ENCODE measurements at places on chromosomes 6 and 20.

- DNase-seq = no peak
These were observed 160.5 kb downstream of the TTLL2 start for GRCh38 chr6:167485186-167485978.

DNA sequence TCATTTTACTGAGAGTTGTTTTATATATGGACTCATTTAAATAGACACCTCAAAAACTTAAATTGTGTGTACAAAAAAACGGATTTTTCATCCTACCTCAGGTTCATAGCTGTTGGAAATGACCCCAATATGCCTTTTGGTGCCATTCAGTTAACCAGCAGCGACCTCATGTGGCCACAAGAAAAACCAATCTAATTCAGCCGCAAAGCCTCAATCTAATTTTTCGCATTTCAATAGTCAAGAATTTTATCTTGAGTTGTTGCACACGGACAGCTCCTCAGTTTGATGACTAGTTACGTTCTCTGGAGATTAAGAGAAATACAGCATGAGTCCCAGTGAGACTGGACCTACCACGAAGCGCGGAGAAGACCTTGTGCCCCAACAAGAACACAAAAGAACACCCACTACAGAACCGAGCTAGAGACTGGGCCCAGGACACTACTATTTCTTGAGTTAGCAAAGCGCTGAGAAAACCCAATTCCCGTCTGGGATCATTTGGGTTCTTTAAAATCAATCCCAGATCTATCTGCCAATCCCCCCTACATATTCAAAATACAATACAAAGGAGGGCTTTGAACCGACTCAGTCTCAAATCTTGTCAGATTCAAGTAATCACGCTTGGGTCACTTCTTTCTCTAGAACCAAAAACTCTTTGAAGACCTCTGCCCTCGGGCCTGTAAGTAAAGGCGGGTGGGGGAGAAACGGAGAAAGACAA, 1.1 kb downstream of the TCP11 start:
- DNase-seq = no peak

GRCh38 chr20:62929051-62929538, 2.8 kb upstream of the DIDO1 start:
- DNase-seq = no peak

DNA sequence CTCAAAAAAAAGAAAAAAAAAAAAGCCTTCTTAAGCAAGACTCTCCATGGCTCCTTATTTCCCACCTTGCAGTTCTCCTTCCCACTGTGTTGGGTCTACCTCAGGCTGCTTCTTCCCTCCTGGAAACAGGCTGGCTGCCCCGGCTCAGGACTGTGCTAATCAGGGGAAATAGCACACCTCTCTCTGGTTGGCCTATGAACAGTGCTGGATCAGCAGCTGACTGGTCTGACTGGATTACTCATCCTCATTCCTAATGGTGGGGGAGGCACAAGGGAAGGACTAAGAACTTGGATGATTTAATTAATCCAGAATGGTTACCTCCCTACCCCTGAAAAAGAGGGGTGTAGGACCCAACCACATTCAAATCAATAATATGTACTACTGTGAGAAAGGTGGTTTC, 3.9 kb upstream of the SRSF3 start:
- DNase-seq = no peak

DNA sequence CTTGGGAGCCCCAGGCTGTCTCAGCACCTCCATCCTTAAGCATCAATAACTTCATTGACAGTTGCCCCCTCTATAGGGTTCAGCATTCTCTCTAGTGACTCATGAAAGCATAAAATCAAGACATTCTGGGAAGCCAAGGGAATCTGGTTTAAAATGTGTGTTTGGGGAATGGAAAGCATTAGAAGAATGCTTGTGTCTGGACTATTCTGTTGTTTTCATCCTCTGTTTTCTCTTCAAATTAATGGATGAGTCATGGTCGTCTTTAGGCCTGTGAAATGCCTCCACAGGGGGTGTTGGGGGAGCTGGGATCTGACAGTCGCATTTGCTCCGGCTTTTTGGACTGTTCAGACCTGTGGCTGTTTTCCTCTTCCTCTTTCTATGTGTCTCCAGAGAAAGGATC, 279.7 kb downstream of the CDC5L start:
- DNase-seq = no peak

DNA sequence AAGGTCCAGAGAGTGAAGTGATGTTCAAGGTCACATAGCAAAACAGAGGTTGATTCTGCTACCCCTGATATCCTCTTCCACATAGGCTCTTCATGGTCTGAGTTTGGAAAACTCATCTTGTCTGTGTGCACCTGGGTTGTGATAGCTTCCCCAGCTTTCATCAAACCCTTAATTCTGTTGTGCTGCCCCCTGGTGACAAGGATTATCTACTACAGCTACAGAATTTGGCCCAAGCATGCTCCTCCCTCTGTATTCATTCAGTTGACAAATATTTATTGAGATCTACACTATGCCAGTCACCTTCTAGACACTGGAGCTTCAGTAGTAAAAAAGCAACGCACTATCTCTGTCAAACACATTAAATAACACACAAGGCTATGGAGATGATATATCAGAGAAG, 50.4 kb downstream of the SMPDL3A start:
- peak; percentile 55 for DNase-seq

GRCh38 chr20:51750037-51750769, 18.0 kb downstream of the ATP9A start:
- DNase-seq = peak; percentile 98

DNA sequence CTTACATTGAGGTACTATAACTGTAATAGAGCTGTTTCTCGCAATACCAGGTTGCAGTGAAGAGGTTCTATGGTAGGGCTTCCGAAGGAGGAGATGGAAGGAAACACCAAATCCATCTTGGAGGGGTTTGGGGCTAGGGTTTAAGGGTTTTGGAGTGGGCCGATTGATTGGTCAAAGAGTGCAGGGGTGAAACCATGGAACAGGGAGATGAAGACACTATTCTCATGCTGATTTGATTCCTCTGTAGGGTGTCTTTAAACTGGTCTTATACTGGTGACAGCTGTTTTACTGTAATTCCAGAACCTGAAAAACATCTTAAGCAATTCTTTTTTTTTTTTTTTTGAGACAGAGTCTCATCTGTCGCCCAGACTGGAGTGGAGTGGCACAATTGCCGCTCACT, 7.8 kb downstream of the SMIM13 start:
- DNase-seq = no peak

DNA sequence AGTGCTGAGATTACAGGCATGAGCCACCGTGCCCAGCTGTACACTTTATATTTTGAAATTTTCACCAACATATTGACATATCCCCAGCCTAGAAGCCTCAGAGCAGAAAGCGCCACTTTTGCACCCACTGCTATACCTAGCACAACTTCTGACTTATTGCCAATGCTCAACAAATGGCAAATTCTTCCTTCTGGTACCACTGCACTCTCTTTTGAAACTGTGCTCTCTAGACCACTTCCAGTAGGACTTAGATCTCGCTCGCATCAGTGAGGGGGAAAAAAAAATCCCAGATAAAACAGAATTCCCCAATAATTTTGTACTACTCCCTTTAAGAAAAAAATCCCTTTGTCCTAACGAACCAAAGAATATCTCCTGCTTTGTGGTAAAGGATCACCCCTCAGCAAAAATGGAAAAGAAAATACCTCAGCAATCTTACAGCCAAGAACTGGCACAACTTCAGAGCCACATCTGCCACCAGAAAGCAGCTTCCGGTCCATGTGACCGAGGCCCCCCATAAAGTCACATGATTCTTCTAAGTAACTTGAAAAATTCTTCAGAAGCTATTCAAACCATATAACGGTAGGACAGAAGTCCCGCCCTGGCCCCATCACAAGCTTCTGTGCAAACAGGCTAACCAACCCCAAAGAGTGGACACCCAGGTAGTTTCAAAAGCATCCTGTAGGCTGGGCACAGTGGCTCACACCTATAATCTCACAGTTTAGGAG, 18.5 kb upstream of the IL17F start:
- DNase-seq = no peak

- no peak for DNase-seq
These were observed 263.1 kb downstream of the LRFN2 start for GRCh38 chr6:40323881-40324634.

- no peak for DNase-seq
These were observed 37.8 kb downstream of the EIF2S2 start for GRCh38 chr20:34074101-34074760.

DNA sequence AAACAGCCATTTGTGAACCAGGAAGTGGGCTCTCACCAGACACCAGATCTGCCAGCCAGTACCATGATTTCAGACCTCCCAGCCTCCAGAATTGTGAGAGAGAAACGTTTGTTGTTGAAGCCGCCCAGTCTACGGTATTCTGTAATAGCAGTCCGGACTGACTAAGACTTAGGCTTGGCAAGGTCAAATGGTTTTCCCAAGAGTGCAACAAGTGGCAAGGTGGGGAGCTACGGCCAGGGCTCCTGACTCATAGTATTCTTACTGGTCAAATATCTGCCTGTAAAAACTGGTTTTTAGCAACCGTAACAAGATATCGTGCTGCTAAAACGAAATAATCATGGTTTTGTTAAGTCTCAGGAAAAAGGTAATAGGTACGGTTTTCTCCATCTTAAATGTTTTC, 37.8 kb downstream of the MCUR1 start:
- DNase-seq = no peak

DNA sequence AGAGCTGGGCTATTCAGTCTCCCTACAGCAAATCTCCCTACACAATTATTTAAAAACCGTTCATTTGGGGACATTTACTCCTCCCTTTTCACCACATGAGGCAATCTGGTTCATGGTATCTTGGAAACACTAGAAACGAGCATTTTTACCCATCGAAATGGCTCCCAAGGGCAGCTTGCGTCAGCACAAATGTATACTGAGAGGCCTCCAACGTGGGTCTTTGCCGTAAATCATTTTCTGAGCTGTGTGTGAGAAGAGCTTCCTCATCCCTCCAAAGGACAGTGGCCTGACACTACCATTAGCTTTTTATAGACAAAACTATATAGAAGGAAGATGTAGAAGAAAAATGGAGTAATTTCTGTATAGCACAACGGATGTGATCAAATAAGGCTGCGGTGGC, 30.0 kb upstream of the PXDC1 start:
- no peak for DNase-seq

DNA sequence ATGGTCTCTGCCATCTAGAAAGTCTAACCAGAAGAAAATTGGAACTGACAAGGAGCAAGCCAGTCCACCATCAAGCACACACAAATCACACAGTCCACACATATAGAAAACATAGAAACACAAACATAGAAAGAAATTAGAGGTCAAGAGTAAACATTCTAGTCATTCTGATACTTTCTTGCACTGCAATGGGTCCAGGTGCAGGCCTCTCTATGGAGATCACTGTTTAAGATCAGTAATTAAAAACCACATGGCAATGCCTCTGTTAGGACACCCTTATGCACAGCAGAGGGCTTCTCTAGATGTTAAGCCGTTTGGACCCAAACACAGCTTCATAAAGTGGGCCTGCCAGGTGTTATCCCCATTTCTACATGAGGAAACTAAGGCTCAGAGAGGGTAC, 42.8 kb upstream of the SLC22A23 start:
- no peak for DNase-seq

- DNase-seq = no peak
These were observed 110.2 kb downstream of the SOBP start for GRCh38 chr6:107600121-107600520.

DNA sequence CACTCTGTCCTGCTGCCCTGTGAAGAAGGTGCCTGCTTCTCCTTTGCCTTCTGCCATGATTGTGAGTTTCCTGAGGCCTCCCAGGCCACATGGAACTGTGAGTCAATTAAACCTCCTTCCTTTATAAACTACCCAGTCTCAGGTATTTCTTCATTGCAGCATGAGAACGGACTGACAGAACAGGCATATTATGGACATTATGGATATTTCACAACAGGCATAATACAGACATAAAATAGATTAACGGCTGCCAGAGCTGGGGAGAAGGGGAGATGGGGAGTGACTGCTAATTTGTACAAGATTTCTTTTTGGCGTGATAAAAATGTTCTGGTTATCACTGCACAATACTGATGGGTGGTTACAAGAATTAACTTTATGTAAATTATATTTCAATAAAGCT, 29.4 kb downstream of the TRPC4AP start:
- no peak for DNase-seq

DNA sequence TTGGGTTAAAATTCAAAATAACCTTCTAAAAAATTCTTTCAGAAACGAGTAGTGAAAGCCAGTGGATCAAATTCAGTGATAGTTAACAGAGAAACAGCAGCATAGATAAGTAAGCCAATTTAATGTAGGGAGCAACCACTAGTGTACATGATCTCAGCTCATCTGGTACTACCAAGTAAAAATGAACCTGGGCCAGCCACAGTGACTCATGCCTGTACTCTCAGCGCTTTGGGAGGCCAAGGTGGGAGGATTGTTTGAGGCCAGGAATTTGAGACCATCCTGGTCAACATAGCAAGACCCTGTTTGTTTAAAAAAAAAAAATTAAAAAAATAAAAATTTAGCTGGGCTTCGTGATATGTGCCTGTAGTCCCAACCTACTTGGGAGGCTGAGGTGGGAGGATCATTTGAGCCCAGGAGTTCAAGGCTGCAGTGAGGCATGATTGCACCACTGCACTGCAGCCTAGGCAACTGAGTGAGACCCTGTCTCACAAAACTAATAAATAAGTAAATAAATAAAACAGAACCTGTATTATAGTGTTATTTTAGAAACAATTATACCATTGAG, 32.4 kb downstream of the CBFA2T2 start:
- no peak for DNase-seq

- DNase-seq = no peak
These were observed 659 bp downstream of the TMX4 start for GRCh38 chr20:8018958-8019245.

DNA sequence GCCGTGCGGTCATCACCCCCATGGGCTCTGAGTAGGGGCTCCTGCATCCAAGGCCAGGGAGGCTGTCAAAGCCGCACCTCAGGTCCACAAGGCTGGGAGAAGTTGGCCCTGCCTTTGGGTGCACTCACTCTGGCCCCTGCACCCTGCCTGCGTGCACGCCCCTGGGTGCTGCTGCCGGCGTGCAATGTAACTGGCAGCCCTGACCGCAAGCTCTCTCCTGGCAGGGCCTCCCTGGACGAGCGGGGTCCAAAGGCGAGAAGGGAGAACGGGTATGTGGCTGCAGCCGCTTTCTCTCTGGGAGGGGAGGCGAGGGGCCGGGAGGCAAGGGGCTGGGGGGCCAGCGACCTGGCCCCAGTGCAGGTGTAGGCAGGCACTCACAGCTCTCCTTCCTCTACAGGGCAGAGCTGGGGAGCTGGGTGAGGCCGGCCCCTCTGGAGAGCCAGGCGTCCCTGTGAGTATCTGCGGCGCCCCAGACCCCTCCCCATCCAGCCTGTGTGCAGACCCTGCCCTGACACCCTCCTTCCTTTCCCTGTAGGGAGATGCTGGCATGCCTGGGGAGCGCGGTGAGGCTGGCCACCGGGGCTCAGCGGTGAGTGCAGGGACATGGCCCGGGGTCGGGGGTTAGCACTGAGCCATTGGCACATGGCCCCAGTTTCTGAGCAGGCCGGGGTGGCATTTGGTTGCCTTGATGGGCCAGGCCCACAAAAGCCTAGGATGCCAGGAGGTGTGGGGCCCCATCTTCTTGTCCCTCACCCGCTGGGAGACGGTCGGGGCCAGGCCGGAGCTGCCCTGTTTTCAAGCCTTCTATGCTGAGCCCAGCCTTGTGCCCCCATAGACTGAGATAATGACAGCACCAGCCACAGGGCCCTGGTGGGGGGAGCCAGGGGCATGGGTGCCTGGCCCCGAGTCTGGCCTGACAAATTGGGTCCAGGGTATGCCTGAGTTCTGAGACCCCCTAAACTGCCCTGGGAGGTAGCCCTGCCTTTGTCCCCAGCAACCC, 12.7 kb downstream of the COL9A3 start:
- no peak for DNase-seq
